Neuronal stem cell (in vitro differentiated cells): ENCODE measurements at places on chromosomes 6 and 20.
A peak's percentile ranks its signal among the peaks of the same experiment; 100 is the strongest.

GRCh38 chr6:35400111-35400510 is 52.0 kb upstream of the FANCE start:
- no peak for DNase-seq

GRCh38 chr6:168223150-168223549 is 96.4 kb downstream of the DACT2 start:
- no peak for DNase-seq

- DNase-seq: no peak
Measured at GRCh38 chr20:31537890-31538289, 23.6 kb downstream of the HM13 start.

DNA sequence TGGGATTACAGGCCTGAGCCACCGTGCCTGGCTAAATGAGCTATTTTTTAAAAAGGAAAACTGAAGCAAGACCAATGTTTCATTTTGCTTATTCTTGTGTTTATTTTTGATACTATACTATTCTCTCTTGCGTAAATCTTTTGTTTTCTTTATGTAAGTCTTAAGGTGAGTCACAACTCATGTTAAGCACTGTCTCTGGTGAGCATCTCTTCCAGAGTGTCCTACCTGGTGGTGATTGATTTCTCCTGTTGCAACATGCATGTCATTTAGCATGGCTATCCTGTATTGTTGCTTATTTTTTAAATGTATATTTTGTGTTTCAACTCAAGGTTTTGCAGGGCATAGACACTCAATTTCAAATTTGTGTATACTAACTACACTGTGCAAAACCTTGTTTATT is 336.0 kb downstream of the RFPL4B start:
- DNase-seq: no peak

DNA sequence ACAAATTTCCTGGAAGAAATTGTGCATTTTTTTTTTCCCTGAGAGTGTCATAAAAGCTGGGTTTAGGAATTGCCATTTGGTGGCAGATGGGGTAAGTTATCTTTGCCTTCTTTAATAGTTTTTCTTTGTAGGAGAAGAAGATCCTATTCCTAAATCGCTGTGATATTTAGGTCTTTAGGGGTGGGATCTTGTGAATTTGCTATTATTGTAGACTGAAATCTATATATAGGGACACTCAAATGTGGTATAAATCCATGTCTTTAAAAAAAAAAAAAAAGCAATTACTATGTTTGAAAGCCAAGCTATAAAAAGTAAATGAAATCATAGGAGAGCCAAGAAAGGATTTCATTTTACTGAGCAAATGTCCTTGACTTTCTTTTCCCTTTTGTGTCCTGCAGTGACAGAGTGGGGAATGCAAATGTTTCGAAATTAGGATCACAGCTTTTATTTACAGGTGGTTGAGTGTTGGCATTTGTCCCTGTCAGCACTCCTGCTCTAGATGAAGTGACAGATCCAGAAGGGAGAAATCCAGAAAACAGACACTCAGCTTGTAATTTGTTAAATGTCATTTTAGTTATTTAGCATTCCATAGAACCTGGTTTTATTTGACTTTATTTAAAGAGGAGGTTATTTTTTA is 29.4 kb downstream of the TIAM2 start:
- DNase-seq: no peak

DNA sequence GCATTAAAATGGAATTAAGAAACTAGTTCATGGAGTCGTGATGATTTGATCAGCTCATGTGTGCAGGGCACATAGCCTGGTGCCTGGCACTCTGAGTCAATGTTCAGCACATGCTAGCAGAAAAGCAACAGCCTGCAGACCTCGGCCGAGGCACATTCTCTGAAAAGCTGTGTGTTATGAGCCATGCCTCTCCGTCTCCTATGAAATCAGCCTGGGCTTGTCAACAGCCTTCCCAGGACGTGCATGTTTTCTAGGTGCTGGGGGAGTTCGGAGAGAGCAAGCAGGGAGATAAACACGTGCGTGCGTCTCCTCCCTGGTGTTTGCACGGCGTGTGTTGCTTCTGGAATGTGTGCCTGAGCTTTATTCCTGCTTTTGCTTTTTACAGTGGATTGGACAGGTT is 207.8 kb upstream of the KCNG1 start:
- DNase-seq: no peak

- no peak for DNase-seq
Measured at GRCh38 chr6:138431256-138432062, 27.4 kb downstream of the HEBP2 start.

DNA sequence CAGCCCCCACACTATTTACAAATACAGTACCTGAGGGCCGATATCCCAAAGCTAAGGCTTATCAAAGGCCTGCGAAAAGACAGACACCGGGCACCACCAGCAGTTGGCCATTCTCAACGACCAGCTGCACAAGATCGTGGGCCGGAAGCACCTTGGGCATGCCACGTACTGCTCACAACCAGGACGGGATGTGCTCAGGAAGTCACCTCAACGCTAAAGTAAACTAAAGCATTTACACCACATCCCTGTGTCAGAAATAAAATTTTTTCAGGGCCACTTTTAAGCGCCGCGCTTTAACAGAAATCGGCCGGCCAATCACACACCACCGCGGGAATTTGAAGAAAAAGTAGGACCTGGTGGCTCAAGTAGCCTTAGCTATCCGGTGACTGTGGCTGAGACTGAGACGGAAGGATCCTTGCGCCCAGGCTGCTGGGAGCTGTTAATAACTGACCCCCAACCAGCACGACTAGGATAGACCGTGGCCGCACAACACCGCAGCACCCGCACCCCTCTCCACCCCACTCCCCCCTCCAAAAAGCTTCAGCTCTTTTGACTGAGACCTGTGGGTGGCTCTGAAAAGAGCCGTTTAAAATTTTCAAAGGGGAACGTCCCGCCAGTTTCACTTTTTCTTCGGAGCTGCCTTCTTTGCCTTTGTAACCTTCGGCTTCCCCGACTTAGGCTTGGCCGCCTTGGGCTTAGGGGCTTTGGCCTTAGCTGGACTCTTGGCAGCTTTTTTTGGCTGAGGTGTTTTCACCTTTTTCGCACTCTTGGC is 131.2 kb upstream of the BTN3A2 start:
- no peak for DNase-seq

DNA sequence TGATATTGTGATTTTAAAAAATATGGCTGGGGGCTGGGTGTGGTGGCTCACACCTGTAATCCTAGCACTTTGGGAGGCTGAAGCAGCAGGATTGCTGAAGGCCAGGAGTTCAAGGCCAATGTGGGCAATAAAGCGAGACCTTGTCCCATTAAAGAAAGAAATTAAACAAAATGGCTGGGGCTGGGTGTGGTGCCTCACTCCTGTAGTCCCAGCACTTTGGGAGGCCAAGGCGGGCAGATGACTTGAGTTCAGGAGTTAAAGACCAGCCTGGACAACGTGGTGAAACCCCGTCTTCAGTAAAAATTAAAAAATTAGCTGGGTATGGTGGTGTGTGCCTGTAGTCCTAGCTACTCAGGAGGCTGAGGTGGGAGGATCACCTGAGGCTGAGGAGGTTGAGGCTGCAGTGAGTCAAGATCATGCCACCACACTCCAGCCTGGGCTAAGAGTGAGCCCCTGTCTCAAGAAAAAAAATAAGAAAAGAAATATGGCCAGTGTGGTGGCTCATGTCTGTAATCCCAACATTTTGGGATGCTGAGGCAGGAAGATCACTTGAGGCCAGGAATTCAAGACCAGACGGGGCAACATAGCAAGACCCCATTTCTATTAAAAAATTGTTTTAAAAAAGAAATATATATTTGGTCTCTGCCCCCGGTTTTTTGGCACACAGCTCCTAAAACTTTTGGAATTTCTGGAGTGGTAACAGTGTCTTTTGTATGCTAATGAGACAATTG is 39.8 kb downstream of the SLC17A5 start:
- no peak for DNase-seq

GRCh38 chr6:26243752-26244151 is 121.2 kb upstream of the BTN3A2 start:
- no peak for DNase-seq

DNA sequence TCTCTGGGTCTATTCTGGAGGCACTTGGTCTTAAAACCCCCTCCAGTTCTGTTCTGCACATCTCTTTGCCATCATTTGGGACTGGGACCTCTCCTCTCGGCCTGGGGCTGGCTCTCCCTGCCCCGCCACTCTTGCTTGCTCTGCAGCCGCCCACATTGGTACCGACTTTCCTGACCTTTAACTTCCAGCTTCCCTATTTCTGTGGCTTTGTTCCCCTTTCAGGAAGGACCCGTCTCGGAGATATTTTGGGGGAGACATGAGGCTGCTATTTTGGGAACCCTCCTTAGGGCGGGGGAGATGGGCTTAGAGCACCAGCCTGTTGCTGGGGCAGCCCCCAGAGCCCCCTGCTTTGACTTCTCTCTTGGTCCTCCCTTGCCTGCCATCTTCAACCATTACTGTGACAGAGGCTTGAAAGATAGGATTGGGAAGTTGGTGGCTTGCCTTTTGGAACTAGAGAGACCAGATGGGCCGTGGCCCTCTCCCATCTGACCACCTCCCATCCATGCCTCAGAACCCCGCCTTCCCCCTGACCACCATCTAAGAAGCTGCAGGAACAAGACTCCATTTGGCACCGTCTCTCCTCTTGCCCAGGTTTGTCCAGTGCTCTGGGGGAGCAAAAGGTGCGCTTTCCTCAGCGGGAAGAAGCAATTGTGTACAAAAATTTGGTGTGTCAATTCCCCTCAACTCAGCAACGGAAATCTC is 914 bp downstream of the TREM2 start:
- no peak for DNase-seq

DNA sequence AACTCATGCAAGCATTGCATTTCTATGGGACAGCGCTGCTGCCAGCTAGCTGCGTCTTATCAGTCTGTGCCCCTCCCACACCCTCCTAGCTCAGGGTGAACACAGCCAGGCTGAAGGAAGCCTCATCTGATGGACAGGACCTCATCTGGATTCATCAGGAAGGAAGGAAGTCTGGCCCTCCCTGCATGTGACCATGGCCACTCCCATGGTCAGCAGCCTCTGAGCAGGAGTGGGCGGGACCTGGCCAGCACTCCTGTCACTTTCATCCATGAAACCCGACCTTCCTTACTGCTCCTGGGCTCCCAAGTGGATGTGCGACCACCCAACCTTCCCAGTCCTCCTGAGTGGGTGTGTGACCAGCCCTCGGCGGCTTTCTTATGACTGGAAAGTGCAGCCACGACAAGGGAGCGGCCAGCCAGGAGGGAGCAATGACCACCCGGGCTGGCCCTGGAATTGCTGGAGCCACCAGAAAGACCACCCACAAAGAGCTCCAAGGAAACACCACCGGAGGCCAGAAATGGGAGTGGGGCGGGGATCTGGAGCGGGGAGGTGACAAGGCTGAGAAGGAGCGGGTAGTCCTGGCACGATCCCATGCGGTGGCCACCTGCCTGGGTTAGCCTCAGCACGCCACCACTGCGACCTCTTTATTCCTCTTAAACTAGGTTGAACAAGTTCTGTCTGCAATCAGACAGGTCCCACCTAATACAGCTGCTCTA is 241.2 kb downstream of the TTLL2 start:
- peak; percentile 21 for DNase-seq

GRCh38 chr6:26420688-26421171 is 18.7 kb downstream of the BTN3A1 start:
- DNase-seq: peak; percentile 9

DNA sequence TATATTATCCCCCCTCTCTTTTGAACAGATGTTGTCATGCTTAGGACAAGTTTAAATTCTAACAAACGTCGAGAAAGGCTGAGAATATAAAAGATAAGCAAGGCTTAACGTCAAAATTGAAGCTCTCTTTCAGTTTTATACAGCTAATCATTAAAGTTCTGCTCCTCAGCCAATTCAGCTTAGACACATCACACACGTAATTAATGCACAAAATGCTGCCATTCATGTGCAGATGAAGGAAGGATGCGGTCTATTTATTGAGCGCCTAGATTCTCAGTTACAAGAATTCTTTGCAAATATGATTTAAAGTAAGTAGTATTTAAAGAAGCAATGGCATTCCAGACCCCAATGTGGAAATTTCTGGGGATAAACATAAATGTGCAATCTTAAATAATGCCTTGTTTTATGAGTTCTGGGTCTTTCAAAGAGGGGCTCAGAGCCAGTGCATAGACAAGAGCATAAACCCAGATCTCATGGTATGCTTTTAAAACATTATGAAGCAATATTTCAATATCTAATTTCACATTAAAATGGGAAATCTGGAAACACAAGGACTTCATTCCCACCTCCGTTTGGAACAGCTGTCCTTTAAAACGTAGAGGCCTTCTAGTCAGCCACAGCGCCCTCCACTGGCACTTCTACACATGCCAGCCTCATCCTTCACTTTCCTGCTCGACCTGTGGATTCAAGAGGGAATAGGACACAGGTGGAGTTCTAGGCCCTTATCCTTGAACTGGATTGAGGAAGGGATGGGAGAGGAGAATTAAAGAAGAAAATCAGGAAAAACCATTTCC is 85.8 kb downstream of the LYRM4 start:
- no peak for DNase-seq

DNA sequence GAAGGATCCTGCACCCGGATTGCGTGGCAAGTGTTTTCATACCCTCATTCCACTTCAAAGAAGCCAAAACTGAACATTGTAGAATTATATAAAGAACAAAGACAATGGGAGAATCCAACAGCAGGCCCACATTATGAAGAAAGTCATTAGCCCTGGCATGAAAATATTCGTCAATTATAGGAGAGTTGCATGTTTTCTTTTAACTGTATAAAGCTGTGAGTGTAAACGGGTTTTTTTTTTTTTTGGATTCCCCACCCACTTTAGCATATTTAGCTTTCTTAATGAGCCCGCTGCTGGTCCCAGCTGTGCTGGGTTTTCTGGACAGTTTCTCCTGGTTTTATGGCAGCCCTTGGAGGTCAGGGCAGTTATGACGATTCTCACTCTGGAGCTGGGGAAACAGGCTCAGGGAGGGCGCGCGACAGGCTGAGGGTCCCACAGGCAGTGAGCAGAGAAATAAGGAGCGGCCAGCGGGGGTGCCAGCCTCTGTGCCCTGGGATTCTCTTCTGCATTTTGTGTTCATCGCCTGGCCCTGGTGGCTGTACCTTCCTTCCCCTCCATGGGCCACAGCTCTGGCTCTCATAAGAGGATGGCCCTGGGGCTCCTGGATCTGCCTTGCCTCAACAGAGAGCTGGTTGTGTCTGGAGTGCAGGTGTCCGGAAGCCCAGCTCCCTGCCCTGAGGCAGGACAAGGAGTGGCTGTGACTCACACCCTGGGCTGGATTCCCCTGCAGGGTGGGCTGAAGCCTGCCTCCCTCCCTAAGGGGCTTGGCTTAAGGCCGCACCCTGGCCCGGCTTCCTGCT is 24.1 kb upstream of the SULF2 start:
- DNase-seq: no peak

DNA sequence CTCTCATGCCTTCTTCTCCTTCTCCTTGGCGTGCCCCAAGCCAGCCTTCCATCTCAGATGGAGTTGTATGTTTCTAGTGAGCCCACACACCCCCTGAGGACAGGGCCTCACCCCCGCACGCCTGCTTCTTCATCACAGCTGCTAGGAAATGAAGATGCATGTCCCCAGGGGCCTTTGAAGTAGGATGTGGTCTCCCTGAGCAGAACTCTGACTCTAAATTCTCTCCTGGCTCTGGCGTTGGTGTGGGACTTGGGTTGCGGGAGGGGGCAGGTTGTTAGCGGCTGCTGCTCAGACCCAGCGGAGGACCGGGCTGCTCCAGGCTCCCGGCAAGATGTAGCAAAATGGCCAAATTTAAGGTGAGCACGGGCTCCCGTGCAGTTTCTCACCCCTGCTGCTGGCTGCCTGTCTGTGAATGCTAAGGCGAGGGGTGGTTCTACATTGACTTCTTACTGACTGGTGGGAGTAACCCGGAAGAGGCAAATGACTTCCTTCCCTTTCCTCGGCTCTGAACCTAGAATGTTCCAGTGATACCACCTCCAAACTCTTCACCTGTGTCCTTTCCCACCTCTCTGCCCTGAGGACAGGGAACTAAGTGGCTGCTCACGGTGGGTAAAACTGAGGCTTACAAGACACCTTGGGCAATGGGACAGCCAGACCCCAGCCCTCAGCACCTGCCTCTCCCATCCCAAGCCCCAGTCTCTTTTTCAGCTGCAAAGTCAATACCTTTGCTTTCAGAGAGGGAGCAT is 8.8 kb downstream of the SYNJ2 start:
- no peak for DNase-seq
